ENCODE measurements at places on chromosomes 11 and 22. TPM values are rescaled to one million over a fixed set of nuclear protein-coding genes. Genes with fewer than 3 reads are reported as not detected.

OR51B4 gene
- not detected for total RNA-seq

RIMBP3B gene
- total RNA-seq, result under 0.01 TPM

ZFP91 gene
- total RNA-seq, result 38.8 TPM

BTBD18 gene
- total RNA-seq, result not detected

MFNG gene
- not detected for total RNA-seq

All from epithelial cell of alveolus of lung (primary cell).